H4 (cell line): ENCODE measurements at places on chromosomes 5 and 9. TPM values are rescaled to one million over a fixed set of nuclear protein-coding genes. Genes with fewer than 3 reads are reported as not detected.
A peak's percentile ranks its signal among the peaks of the same experiment; 100 is the strongest.

ZDHHC11B gene
- 0.19 and 0.35 TPM in 2 replicates for total RNA-seq

GRCh38 chr5:102924963-102925362 is 169.9 kb downstream of the PAM start:
- DNase-seq = no peak

CDC23 gene
- total RNA-seq = 48.2 and 51.7 TPM in 2 replicates

- DNase-seq = no peak
Observed at GRCh38 chr9:127877566-127877998, at the start of gene AK1. Gene AK1 (minus strand): TSS chr9:127877675. CDS start chr9:127874617, 3,058 bp downstream.

GRCh38 chr9:127444283-127444920 is 6.8 kb downstream of the RPL12 start:
- no peak for DNase-seq

CDKN2A gene
- 0.39 and 0.68 TPM in 2 replicates for total RNA-seq

ADGRD2 gene
- not detected in 2 replicates for total RNA-seq

- peak; percentile 64 for DNase-seq
Observed at GRCh38 chr9:117704024-117704575, at the start of gene TLR4. Gene TLR4 (plus strand): TSS chr9:117704403. CDS start chr9:117704473, 70 bp downstream.

DNA sequence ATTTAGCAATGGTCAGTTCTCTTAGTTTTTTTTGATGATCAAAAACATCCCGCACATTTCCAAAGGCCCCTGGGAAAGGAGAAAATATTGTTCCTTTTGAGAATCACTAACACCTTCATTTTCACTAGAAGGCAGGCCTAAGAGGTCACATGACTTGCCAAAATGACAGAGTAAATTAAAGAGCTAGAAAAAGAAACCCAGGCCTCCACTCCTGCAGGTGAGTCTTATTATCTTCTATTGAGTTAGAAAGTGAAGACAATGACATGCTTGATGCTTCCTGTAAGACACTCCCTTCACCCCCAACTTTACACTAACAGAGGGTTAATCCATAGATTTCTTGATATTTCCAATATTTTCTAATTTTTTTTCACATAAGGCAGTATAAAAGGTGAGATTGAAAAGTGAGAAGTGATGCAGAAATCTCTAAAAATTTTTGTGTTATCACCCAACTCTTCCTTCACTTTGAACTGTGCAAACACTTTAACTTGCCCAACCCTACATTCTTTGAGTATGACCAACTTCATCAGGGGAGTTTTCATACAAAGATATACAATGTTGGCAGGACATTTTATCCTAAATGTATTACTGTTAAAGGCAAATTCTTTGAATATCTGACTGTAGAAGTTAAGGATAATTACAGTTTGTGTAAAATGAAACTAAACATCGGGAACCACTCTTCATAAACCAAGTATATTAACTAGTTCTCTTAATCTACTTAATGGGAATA is 57.1 kb downstream of the SUB1 start:
- DNase-seq = no peak

OMD gene
- 0.21 and 0.23 TPM in 2 replicates for total RNA-seq

GRIN1 gene
- total RNA-seq = not detected in 2 replicates

TMEM174 gene
- not detected in 2 replicates for total RNA-seq

DNA sequence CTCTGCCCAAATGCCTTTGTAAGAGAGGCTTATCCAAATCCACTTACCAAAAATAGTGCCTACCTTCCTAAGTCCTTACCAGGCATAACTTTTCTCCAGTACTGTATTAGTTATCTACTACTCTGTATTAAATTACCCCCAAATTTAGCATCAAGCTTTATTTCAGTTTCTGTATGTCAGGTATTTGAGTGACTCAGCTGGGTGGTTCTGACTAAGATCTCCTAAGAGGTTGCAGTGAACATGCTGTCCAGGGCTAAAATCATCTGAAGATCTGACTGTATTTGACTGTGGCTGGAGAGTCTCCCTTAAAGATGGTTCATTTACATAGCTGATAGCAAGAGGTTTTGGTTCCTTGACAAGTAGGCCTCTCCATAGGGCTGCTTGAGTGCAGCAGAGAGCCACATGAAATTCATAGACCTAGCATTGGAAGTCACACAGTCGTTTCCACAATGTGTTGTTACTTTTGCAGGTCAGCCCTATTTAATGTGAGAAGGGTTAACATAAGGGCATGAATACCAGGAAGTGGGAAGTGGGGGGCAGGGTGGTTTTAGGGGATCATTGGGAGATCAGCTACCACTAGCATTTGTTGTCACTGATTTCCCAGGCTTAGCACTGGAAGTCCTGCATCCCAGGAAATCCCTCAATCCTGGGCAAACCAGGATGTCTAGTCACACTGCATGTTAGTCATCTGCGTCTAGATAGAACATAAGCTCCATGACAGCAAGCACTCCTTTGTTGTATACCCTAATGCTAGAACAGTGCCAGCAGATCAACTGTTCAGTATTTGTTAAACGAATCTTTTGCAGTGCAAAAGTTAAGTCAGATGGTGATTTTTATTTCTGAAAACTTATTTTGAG is 2.0 kb upstream of the ZNF622 start:
- DNase-seq = no peak

- peak; percentile 34 for DNase-seq
Observed at GRCh38 chr9:79129865-79130480, 441.8 kb upstream of the TLE4 start.

DNA sequence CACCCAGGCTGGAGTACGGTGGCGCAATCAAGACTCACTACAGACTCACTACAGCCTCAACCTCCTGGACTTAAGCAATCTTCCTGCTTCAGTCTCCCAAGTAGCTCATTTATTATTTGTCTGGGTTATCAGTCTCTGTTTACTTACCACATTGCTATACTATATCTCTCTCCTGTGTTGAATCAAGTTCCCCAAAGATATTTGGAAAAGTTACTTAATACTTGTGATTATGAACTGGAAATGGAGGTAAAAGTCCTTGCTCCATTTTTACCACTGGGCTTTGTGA is 55.6 kb downstream of the ANGPTL2 start:
- DNase-seq = peak; percentile 39
